ENCODE measurements at places on chromosomes 3 and 15. TPM values are rescaled to one million over a fixed set of nuclear protein-coding genes. Genes with fewer than 3 reads are reported as not detected.
A peak's percentile ranks its signal among the peaks of the same experiment; 100 is the strongest.

The MAP2K5 gene
- 15.7 TPM for total RNA-seq

GRCh38 chr15:31511707-31512310 is 185.2 kb downstream of the KLF13 start:
- peaks cover 4% of the 10 kb centered on the region for H3K27me3 ChIP-seq
- no peak overlapping the region for H3K27ac ChIP-seq
- H3K4me1 ChIP-seq, result peaks cover 15% of the 10 kb centered on the region
- peaks cover 3% of the 10 kb centered on the region for H3K36me3 ChIP-seq

DNA sequence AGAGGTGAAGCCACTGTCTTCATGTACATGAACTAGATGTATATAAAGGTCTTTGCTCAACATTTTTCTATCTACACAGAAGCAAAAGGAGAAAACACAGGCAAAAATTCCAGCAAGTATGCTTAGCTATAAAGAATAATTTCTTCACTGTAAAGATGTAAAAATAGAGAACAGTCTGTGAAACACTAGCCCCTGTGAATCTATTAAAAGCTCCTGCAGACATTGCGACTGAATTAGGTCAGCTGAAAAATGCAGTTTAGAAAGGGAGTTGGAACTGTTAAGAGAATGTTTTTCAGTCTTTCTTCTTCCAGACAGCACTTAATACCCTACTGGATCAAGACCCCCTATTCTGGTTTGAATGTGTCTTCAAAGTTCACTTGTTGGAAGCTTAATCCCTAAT is 291.5 kb downstream of the KBTBD8 start:
- H3K4me3 ChIP-seq, result no peak overlapping the region
- peaks cover 8% of the 10 kb centered on the region for H3K4me1 ChIP-seq
- no peaks in the 10 kb centered on the region for H3K36me3 ChIP-seq
- no peak for DNase-seq
- H3K27me3 ChIP-seq, result no peaks in the 10 kb centered on the region
- H3K27ac ChIP-seq, result no peak overlapping the region

The CD80 gene
- total RNA-seq, result 22.5 TPM

The PIK3CB gene
- 7.1 TPM for total RNA-seq

The PLCD1 gene
- total RNA-seq, result 12.3 TPM

GRCh38 chr3:156705761-156706616 is 31.6 kb downstream of the TIPARP start:
- peak overlapping the region; percentile 3 for H3K27ac ChIP-seq
- H3K36me3 ChIP-seq, result peaks cover 67% of the 10 kb centered on the region
- H3K4me3 ChIP-seq, result no peak overlapping the region
- no peaks in the 10 kb centered on the region for H3K27me3 ChIP-seq
- DNase-seq, result no peak
- H3K4me1 ChIP-seq, result peaks cover 37% of the 10 kb centered on the region

GRCh38 chr3:32575451-32576113 is 4.9 kb upstream of the DYNC1LI1 start:
- H3K27ac ChIP-seq, result no peak overlapping the region
- no peak for DNase-seq
- no peak overlapping the region for H3K4me3 ChIP-seq
- no peaks in the 10 kb centered on the region for H3K36me3 ChIP-seq
- peaks cover 3% of the 10 kb centered on the region for H3K27me3 ChIP-seq
- H3K4me1 ChIP-seq, result peaks cover 19% of the 10 kb centered on the region

The SLC2A2 gene
- not detected for total RNA-seq
